Hematopoietic multipotent progenitor cell (in vitro differentiated cells): ENCODE measurements at places on chromosomes 1 and 21.

GRCh38 chr1:198922638-198923430 is 284.0 kb downstream of the PTPRC start:
- DNase-seq = no peak

GRCh38 chr1:94032637-94033036 is 88.3 kb downstream of the ABCA4 start:
- DNase-seq = no peak

DNA sequence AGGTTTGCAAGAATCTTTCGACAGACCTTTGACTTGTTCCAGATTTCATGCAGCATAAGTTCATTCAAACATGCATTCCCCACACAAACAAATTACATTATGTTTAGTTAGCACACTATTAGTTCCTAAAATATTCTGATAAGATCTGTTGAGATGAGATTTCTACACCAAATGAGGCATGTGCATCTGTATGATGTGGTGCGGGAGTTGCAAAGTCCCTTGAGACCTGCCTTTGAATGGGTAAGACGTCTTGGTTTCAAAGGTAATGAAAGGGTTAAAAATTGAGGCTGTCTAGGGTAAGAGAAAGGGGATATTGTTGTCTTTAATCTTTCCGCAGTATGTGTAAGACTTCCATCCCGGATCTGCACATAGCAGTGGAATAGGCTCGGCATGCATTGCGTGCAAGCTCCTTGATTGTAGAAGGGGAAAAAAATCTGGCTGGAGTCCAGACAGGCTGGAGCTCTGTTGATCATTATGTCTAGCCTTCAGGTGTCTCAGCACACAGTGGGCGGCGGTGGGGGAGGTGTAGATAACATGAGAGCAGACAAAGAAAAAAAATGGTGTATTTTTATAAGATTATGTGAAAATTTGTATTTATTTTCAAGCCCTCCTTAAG is 296.6 kb downstream of the PTPRC start:
- DNase-seq = peak; percentile 84

GRCh38 chr1:175090780-175091179 is 23.1 kb downstream of the TNN start:
- no peak for DNase-seq

- DNase-seq = no peak
Observed at GRCh38 chr1:212514056-212514614, 81.4 kb downstream of the NENF start.

DNA sequence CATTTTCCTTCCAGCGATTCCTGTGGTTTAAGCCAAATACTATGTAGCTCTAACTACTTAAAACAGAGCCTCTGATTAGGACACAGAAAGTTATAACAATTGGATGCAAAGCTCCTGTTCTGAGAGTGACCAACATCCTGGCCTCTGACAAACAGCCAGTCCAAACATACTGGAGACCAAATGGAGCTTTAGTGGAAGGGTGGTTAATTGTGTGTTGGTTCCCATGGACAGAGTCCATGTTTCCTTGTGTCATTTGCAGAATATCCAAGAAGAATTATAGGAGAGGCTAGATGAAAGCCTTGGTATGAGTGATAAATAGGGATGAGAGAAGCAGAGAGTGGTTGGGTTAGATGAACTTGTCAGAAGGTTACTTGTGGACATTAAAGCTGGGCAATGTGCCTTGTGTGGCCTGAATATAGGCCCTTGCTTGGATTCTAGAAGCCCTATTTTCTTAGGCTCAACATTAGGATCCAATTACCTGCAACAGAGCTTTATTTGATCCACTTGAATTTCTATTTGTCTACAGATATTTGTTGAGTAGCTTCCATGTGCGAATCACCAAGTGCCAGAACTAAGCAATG is 180.5 kb upstream of the GORAB start:
- DNase-seq = no peak

DNA sequence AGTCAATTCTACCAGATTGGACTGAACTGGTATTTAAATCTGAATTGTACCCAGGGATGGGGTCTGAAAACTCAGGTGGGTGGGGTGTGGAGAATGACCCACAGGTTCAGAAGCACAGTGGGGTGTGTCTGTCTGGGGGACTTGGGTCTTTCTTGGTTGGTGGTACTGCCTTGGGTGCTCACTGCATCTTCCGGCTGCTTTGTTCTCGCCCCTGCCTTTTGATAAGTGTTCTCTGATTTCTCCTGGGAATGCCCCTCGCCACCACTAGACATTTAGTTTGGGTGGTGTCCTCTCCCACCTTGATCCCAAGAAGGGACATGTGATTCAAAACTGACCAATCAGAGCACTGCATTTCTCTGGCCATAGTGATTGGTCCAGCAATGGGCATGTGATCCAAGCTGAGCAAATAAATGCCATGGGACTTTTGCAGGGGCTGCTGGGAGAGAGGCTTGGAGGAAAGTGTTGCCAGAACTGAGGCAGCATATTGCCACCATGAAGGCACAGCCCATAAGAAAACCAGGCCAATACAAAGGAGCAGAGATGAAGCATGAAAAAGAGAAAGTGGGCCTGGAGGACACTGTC is 270.5 kb downstream of the NPHP4 start:
- DNase-seq = no peak

- no peak for DNase-seq
Observed at GRCh38 chr1:48681476-48682305, 95.0 kb downstream of the BEND5 start.

DNA sequence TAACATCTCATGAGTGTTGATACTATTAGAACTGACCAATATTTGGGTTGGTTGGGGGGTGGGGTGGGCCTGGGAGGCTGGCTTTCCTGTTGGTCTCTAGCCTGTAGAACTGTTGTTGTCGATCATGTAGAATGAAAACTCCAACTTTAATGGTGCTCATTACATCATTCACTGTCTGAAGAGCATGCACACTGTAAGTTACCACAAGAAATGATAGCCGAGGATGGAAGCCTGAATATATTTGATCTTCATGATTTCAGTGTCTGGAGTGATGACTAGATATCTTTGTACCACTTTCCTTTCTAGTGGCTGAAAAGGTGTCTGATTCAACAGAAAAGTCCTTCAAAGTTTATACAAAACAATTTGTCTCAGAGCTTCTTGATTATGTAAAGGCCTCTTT is 123.6 kb downstream of the XCL2 start:
- DNase-seq = no peak

DNA sequence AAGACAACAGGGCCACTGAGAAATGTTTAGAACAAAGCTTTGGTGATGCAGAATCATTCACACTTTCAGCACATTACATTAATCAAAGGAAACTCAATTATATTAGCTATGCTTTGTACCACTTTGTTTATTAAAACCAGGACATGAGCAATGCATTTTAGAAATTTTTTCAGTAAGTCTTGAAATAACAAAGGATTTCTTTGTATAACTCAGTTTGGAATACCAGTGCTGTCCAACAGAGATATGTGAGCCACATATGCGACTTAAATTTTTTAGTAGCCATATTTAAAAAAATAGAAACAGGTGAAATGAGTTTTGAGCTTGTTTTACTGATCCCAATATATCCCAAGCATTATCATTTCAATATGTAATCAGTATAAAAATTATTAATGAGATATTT is 18.8 kb upstream of the F3 start:
- no peak for DNase-seq

- DNase-seq = no peak
Observed at GRCh38 chr1:207152792-207153468, 48.9 kb downstream of the C4BPA start.

DNA sequence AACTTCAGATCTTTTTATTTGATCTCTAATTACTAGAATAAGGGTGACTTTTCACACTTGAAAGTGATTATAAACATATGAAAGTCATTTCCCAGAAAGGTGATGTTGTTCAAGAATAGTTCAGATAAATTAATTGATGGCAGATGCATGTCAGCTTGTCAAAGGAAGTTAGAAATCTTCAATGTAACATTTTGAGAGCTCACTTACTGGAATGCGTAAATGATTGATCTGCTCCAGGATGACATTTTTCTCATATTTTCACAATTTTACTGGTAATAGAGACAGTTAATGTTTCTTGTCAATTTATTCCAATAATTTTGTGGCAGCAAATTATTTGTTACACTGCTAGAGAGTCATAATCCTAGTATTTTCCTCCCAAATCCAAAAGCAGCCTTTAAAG is 424.2 kb downstream of the PLA2G4A start:
- no peak for DNase-seq

DNA sequence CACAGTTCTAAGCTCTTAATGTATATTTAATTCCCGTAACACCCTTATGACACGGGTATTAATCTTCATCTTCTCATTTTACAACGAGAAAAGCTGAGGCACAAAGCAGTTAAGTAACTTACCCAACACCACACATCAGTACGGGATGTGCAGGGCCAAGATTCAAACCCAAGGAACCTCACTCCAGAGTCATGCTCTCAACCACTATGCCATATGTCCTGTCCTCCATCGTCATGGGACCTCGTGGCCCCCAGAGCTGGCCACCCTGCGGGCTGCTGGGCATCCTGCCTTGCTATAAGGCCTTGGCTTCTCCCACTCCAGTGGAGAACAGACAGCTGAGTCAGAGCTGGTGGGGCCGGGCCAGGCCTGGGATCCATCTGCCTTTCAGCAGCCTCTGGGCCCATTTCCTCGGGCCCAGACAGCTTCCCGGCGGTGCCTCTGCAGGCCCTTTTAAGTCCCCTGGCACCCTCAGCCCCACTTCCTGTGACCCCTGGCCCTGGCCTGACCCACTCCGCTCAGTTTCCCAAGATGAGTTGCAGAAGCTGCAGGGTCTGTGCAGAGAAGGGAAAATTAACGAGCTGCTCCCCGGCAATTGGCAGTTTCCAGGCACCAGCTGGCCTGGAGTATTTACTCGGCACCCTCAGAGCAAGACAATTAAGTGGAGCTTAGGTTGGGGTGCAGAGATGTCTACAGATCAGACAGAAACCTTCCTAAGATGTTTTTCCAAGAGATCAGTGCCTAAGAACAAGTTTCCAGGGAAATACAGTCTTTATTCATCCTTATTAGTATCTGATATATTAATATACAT is 98.2 kb downstream of the EPHB2 start:
- no peak for DNase-seq

- no peak for DNase-seq
Observed at GRCh38 chr1:31435471-31436409, 22.7 kb downstream of the SERINC2 start.

DNA sequence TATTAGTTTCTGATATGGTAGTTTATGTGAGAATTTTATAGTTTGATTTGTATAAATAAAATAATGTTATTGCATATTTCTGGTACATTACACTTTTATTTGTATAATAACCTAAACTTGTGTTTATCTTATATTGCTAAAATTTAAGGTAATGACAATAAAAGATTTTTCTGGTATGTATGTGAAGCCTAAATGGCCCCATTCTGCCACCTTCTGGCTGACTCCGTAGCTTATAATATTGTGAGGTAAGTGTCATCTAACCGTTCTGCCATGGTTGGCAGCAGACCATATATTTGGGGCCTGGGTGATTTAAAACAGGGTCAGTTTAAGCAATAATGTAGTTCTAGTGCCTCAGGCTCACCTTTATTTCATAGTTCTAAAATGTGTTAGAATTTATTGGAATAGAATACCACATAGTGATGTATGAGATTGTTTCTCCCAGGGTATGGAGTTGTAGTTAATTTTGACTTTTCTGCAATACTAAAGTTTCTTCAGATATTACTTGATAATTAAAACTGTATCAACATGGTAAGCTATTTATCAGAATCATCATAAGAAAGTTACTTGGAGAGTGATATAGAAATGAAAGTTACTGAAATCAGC is 21.2 kb upstream of the PRKACB start:
- DNase-seq = peak; percentile 83

- DNase-seq = no peak
Observed at GRCh38 chr21:44983421-44984206, 43.8 kb downstream of the SLX9 start.

GRCh38 chr1:163084330-163084729 is 15.2 kb downstream of the RGS4 start:
- no peak for DNase-seq

DNA sequence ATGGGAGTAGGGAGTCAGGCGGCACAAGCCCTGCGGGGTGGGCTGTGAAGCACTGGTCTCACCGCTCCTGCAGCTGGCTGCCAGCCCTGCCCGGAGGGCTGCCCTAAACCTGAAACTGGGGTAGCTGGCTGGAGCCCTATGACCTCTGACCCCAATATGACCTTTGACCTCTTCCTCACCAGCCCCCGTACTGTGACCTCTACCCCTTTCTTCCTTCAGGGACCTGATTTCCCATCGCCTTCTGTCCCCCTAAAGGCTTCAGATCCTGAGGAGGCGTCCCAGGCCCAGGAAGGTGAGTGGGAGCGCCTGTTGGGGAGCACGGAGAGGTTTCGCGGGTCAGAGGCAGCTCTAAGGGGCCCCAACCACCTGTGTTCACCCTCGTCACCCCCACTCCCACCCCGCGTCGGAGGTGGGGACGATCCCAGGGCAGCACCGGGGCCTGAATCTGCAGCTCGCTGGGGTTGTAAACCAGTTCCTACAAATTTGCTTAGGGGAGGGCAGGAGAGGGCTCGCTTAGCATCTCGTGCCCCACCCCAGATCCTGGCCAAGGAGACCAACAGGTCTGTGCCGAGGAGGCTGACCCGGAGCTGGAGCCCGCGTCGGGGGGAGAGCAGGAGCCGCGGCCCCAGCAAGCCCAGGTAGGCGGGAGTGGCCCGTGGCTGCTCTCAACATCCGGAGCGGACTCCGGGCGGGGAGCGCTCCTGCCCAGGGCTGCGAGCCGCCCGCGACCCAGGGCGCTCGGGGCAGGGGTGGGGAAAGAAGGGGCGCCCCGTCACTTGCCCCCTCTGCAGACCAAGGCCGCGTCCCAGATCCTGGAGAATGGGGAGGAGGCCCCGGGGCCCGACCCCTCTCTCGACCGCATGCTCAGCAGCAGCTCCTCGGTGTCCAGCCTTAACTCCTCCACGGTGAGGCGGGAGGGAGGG is 7.3 kb downstream of the SYTL1 start:
- no peak for DNase-seq

DNA sequence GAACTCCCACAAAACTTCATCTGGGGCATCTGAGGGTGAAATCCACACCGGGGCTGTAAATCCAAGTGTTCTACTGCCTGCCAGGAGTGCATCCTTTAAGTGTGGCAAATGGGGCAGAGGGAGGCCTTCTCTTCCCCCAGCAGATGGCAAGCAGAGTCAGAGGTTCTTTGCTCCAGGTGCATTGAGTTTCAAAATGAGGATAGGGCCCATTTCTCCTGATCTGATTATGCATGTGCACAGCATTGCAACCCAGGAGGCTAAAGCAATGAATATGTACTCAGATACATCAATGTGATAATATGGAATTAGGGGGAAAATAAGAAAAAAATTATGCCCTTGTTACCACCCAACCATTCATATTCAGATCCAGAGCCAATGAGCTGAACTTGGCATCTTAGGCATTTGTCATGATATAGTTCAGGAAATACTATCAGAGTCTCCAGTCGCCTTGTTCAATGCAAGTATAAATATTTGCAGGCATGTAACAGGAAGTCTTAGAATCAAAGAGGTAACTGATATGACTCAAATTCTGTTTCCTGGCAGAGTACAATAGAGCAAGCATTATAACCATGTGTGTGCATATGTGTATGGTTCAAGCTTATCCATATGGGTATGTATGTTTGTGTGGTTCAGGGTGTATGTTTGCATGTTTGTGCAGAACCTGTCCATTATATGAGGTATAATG is 473.8 kb upstream of the PKN2 start:
- no peak for DNase-seq

GRCh38 chr1:230212405-230212936 is 145.4 kb downstream of the GALNT2 start:
- DNase-seq = no peak
